ENCODE measurements at places on chromosomes 3 and 15.

DNA sequence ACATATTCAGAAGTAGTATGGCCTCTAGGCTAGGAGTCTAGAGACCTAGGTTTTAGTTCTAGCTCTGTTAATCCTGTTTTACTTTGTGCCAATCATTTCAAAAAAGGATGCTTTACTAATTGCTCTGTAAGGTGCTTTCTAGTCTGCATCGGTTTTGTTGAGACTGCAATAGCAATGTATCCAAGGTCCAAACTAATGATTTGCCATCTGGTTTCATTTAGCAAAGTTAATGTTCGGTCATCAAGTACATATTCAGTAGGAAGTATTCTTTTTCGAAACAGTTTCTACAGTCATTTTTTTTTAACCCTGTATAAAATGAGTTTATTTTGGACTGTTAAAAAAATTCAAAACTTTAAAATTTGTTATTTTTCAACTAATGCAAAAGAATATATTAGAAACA lies 2.0 kb upstream of the GALK2 start:
- no peak for DNase-seq

DNA sequence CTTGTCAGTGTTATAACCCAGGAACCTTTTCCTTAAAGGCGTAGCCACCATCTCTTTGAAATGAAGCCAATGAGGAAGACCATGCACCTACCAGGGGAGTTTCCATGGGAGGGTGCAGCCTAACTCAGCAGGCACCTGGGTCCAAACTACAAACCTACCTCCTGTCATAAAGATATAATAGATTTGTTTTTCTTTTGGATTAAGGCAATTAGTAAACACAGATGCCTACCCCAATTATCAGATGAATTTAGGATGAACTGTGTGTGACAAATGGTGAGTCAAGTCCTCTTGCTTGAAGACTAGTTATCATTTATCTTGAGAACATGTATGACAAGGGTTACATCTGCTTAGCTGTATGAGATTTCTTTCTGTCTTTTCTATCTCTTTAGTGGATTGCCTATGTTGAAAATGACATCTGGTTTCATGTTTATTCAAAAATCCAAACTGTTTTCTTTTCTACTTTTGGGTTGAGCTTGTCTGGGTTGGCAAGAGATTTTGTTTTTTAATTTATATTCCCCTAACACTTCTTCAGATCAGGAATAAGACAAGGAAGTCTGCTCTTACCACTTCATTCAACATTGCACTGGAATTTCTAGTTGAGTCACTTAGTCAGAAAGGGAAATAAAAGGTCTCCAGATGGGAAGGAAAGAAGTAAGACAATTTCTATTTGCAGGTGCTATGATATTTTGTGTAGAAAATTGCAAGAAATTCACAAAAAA lies 149.9 kb downstream of the NEK10 start:
- DNase-seq = no peak

GRCh38 chr3:141302364-141303141 lies 65.8 kb upstream of the ZBTB38 start:
- DNase-seq = no peak

- no peak for DNase-seq
Observed at GRCh38 chr3:111911446-111911845, 52.4 kb downstream of the PHLDB2 start.

- DNase-seq = no peak
Observed at GRCh38 chr15:56251315-56252095, 7.8 kb upstream of the RFX7 start.

GRCh38 chr15:48996276-48996675 lies 32.6 kb upstream of the SHC4 start:
- DNase-seq = no peak
